ENCODE measurements at places on chromosomes 4 and X. TPM values are rescaled to one million over a fixed set of nuclear protein-coding genes. Genes with fewer than 3 reads are reported as not detected.

The ZAR1 gene
- not detected for polyA plus RNA-seq

DNA sequence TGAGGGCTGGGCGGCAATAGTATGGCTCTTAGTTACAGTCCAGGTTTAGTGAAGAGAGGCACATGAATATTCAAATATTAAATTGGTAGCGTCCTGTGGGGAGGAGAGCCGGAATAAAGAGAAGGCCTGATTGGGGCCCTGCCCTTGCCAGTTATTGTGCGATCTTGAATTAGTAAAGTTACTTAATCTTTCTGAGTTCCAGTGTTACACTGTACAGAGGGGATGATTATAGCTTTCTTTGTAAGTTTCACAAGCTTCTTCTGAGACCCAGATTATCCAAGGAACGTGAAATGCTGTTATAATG lies 1.2 kb downstream of the METAP1 start:
- DNase-seq, result no peak

- no peak for DNase-seq
Measured at GRCh38 chr4:150510176-150510865, 71.6 kb upstream of the MAB21L2 start.

The GALNTL6 gene
- polyA plus RNA-seq, result 0.98 TPM

DNA sequence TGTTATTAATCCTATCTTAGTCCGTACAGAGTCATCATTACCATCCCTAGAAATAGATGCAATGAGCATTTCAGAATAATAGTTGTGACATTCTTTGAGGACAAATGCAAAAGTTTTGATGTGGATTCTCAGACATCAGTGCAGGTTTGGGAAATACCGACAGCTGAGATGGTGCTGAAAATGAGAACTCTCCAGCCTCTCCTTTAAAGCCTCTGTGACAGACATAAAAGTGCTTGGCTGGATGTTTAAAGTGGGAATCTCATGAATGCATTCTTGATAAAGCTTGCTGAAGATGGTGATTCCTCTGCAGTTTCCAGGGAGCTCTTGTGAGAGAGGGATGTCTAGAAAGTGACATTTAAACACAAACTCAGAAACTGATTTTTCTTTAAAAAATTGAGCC lies 35.0 kb upstream of the SLC7A11 start:
- DNase-seq, result no peak
